Aortic smooth muscle cell (primary cell): ENCODE measurements at places on chromosomes 5 and 9. TPM values are rescaled to one million over a fixed set of nuclear protein-coding genes. Genes with fewer than 3 reads are reported as not detected.

TBC1D9B gene
- 50.4 and 53.8 TPM in 2 replicates for total RNA-seq

ELOVL7 gene
- under 0.01 TPM in 1 of 2 replicates, not detected in the other for total RNA-seq

ADAMTS19 gene
- total RNA-seq = 0.26 and 0.56 TPM in 2 replicates

RAI14 gene
- total RNA-seq = 80.5 and 89.8 TPM in 2 replicates
